NCI-H226 (cell line): ENCODE measurements at places on chromosomes 2 and 18.

- no peak for DNase-seq
Observed at GRCh38 chr2:185668710-185669109, 69.9 kb upstream of the FSIP2 start.

DNA sequence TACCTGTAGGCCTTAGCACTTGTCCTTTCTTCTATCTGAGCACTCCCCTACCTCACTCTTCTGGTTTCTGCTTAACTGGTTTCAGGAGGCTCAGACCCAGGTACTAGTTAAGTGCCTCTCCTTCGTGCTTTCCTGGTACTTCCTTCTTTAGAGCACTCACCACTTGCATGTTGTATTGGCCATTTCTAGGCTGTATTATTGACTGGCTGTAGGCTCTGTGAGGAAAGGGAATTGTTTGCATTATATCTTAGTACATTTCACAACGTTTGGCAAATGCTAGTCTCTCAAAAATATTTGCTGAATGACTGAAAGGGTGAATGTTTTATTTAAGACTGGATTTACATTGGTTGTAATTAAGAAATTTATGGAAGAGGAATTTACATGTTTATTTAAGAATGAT, 36.0 kb upstream of the SCN1A start:
- DNase-seq: no peak

GRCh38 chr2:96823198-96823597, 7.1 kb downstream of the CNNM3 start:
- DNase-seq: no peak

DNA sequence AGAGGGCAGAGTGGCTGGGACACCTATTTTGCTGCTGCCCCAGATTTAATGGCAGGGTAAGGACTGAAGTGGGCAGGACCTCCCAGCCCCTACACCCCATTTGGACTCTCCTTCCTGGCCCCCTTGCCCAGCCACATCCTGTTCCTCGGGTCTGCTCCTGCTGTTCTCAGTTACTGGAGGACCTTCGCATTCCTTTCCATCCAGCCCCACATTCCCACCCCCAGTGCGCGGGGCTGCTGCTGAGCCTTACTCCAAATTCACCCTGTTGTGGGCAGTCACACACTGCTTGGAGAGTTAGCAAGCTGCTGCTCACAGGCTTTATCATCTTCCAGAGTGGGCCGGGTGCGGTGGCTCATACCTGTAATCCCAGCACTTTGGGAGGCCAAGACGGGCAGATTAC, 75.2 kb upstream of the SLC14A2 start:
- DNase-seq: no peak
